ENCODE measurements at places on chromosomes 12 and 14. TPM values are rescaled to one million over a fixed set of nuclear protein-coding genes. Genes with fewer than 3 reads are reported as not detected.

Gene KRT75
- not detected for total RNA-seq

Gene CMKLR1
- not detected for total RNA-seq

Gene CLEC4C
- total RNA-seq, result not detected

Gene KIF5A
- total RNA-seq, result 0.75 TPM

Gene JAG2
- 10.5 TPM for total RNA-seq

Gene ZC2HC1C
- total RNA-seq, result 1.5 TPM

Gene MYH6
- not detected for total RNA-seq

Gene IQSEC3
- 1.6 TPM for total RNA-seq

Gene SERPINA12
- total RNA-seq, result not detected

Data from activated naive CD4-positive, alpha-beta T cell treated with anti-CD3 and anti-CD28 coated beads, Interleukin-2, amount 50 U/mL, for 72 hours (primary cell).